Stimulated activated CD4-positive, alpha-beta T cell treated with anti-CD3 and anti-CD28 coated beads, Interleukin-12 subunit alpha, Interleukin-12 subunit beta, amount 100 ng/mL, for 4 hours (primary cell): ENCODE measurements at places on chromosomes 5 and 9.

DNA sequence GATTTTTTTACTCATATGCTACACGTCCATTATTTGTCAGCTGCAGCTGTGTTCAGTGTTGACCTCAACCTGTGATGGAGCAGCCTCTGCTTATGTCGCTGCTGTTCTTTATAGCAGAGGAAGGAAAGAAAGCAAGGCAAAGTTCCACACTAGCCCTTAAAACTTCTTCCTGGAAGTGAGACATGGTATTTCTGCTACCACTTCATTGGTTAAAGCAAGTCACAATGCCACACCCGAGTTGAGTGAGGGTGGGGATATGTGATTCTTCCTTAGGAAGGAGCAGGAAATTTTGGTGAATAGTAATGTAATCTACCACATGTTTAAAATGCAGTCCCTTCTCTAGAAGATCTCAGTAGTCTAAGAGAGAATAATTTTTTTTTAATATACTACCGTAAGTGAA, 224.8 kb upstream of the DMRT1 start:
- no peak for DNase-seq

DNA sequence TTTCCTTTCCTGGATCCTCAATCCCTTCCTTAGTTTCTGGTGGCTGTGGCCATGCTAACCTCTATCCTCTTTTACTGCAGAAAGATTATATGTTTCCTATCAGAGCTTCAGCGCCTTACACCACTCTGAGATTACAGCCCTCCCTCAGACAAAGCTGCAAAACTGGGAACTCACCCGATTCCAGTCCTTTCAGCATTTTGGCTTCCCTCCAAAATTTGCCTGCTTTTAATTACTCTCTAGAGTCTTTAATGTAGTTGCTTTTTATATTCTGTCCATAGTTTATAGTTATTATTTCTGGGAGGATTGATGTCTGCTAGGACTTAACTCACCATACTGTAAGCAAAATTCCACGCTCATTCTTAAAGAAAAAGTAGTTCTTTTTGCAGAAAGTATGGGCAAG, 110.2 kb downstream of the NSG2 start:
- DNase-seq: no peak

- DNase-seq: no peak
Measured at GRCh38 chr9:121210536-121210935, 8.9 kb upstream of the RAB14 start.

DNA sequence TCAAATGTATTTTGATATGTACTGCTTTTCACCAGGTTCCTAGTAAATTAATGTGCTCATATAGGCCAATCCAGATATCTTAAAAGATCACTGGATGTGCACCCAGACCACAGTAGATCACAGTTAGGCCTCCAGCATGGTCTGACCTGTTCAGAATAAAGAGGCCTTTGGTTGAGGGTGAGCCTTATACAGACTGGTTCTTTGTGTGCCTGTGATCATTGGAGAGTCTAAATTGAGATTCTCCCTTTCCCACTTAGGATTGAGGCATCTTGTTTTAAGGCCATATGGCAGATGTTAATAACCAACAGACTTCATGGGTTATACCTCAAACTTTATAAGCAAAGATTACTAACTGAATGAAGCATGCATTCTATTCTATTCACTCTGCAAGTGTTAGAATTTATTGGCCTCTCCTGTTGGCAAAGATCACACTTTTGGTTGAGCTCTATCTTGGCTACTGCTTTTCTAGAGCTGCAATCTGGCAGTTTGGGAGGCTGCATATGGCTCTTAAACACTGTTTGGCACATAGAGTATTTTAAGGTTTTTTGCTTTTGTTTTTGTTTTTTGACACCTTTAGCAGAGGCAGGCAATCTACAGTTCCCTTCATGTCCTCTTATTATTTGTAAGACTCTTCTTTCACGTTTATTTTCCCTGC, 8.5 kb downstream of the CHSY3 start:
- DNase-seq: no peak

GRCh38 chr5:31674371-31674951, 35.5 kb downstream of the PDZD2 start:
- DNase-seq: no peak

GRCh38 chr5:165538065-165538464, 2032.6 kb downstream of the MAT2B start:
- DNase-seq: no peak

DNA sequence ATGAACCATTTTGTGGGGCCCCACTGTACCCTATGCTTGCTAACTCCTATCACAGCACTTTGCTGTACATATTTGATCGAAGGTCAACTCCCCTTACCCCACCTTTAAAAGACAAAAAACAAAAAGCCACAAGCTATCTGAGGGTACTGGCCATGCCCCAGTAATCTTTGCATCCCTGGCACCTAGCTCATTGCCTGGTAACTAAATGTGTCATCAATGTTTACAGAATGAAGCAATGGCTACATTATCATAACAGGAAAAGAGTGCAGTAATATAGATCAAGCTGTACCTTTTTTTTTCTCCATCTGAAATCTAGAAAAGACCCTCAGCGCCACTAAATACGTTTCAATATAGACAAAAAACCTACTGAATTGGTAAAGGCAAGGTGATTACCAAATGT, 188.0 kb downstream of the ELAVL2 start:
- DNase-seq: no peak

GRCh38 chr9:107367727-107368502, 84.8 kb downstream of the RAD23B start:
- DNase-seq: no peak

DNA sequence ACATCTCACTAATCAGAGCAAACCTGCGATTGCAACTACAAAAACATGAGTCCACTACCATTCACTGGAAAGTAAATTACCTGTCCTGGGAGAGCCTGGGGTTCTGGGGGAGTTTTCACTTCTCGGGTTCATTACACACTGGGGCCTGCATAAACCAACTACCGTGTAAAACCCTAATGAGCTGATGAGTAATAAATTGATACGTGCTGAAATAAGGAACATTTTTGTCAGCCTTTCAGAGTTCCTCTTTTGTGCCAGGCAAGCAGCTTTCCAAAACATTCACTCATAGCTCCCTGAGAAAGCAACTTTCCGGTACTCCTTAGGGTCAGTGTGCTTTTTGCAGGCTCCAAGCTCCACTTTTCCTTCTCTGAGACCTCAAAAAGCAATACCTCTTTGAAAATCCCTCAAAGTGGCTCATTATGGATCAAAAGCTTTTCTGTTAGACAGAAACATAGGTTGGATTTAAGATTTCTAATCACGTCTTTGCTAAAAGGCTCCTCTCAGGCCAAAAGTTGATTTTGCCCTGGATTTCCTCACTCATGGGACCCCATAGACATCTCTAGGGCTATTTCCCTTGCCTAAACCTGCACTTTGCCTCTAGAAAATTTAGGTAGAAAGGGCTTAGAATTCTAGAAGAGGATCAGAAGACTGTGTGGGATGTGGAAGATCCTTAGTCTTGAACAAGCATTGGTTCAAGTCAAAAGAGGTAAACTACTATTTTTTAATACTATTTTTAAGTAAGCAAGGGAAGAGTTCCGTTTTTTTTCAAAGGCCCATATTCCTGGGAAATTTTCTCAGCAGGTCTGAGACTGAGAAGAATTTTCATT, 74.8 kb downstream of the ST8SIA4 start:
- DNase-seq: no peak

GRCh38 chr9:137974746-137975526, 97.4 kb downstream of the CACNA1B start:
- DNase-seq: no peak

DNA sequence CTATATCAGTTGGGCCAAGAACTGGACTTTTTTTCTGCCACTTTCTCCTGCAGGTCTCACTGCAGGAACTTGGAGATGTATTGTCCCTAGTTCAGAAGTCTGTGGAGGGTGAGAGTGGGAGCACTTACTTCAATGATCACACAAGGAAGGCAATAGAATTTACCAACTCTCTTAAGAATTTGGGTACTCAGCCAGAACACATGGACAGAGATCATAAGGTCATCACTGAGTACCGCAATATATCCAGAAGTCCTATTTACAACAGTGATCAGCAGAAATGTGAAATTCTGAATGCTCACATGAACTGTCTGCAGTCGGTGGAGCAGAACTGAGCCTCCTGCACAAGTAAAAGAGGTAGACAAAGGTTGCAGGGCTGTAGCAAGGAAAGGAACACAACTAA, 101.0 kb downstream of the FAM114A2 start:
- DNase-seq: no peak

- no peak for DNase-seq
Measured at GRCh38 chr9:68877219-68877618, 136.7 kb downstream of the PRKACG start.

DNA sequence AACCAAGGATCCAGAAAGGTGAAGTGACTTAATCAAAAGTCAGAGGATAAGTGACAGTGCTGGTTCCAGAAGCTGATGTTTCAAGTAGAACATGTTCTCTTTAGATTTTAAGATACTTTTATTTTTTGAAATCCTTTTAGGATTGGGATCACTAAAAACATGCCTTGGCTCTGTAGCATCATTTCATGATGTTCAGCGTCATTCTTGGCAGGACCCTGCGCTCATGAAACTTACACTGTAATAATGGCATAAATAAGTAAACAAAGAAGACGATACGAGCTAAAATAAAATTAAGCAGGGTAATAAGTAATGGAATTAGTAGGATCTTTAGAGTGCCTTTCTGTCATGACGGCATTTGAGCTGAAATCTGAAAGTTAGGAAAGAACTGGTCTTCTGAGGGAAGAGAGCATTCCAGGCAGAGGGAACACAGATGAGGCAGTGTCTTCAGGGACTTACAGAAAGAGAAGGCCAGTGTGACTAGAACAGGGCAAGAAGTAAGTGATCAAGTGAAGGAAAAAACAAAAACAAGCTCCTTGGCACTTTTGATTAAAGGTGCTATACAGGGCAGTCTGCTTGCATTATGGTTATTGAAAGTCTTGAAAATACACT, 19.9 kb downstream of the CTNNA1 start:
- DNase-seq: no peak

DNA sequence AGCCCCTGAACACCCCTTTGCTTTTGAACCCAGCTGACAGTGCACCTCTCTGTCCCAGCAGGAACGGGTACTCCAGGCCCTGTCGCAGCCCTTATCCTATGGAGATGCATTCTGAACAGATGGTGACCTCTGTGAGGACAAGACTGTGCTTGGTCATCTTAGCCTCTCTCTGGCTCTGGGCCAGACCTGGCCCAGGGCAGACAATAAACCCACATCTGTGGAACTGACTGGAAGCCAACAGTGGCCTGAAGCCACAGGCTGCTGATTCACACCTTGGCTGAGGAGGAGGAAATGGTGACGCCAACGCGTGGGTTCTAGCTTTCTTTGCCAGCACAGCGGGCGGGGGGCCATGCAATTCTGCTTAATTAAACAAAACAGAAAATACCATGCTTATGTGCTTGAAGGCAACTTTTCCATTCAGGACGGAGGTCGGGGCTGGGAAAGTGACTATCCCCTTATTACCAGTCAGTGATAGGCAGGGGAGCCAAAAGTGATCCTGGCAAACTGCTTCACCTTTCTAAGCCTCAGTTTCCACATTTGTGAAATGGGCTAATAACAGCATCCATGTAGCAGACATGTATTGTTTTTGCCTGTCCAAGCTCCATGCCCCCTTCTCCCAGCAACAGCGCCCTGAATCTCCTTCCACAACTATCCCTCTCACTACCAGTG, 10.8 kb downstream of the SH3PXD2B start:
- DNase-seq: peak; percentile 34

DNA sequence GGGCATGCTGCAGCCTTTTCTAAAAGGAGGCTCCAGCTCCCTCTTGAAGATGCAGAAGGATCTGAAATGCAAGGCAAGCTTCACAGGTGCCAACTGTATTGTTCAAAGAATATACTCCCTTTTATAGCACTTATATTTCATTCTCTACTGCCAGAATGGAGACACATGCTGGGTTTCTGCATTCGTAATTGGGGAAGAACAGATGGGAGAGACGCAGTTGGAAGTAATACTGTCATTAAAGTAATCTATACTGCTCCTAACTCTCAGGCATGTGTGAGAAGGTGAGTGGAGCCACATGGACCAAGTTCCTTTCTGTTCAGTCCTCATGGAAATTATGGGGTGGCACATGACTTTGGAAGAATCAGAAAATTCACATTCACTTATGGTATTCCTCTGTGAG, 226.4 kb downstream of the TRIM32 start:
- no peak for DNase-seq

DNA sequence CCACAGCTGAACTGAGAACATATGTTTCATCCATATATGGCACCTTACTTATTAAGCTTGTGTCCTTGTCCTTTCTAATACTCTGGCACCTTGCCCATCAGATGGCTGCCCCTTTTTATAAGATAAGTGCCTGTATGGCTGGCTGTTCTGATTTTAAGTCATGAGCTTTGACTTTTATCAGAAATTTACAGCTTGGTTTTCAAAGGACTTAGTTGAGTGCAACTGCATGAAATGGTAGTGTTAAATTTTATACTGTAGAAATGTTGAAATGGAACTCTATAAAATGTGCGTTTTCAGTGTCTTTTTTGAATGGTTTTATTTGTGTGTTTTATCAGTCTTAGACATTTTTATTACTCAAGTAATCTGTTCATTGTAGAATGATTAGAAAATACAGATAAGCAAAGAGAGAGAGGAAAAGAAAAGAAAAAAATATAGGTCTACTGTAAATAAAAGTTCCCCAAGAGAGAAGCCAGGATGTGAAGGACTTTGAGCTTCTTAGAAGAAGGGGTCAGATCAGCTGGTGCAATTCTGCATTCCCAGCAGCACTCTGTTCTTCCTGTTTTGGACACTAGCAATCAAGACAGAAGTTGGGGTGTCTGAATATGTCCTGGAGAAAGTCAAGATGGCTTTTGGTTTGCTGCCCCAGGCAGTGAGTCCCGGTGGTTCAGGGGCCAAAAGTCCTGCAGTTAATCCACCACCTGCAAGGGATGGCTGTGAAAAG, 38.9 kb downstream of the ARHGAP26 start:
- DNase-seq: no peak

DNA sequence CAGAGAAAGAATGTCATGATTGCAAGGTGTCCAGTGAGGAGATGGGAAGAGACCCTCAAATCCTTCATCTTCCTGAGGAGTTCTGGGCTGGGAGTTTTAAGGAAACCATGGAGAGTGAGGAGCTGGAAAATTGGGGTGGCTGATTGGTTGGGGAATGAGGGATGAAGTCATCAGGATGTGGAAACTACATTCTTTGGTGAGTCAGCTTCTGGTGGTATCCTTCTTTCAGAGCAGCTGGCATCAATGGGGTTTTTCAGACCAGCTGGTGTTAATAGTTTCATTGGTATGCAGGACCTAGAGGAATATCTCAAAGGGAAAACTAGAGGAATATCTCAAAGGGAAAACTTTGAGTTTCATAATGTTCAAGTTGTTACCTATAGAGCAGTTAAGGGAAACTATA, 45.2 kb downstream of the RNF180 start:
- no peak for DNase-seq

- DNase-seq: no peak
Measured at GRCh38 chr9:77013932-77014596, 5.4 kb upstream of the FOXB2 start.
